EL (cell line): ENCODE measurements at places on chromosomes 12 and 14.

- DNase-seq = peak; percentile 73
Measured at GRCh38 chr12:10031321-10031720, 839 bp downstream of the CLEC9A start.

GRCh38 chr12:15214851-15215601 lies 6.2 kb downstream of the RERG start:
- no peak for DNase-seq

- no peak for DNase-seq
Measured at GRCh38 chr12:23911574-23911973, 37.9 kb downstream of the SOX5 start.

DNA sequence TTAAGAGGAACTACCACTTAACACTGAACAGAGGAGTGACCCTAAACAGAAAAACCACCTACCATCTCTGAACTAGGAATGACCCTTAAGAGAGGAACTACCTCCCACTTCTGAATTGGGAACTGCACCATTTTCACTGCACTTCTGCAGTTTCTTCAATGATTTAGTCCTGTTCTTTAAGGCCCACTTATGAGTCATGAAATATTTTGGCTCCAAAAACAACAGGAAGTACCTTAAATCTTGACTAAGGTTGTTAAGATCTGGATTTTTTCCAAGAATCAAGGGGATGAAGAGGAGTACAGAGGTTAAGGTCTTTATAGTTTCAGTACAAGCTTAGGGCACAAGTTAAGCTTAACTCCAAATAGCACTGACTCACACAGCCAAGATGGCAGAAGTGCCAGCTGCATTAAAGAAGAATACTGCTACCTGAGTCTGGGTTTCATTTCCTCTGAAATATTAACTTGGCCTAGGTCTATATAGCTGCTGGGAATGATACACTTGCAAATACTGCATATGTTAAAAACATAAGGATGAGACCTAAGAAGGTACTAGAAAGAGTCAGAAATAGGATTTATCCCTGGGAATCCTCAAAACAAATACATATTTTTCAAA lies 4.2 kb downstream of the NPC2 start:
- DNase-seq = peak; percentile 77

DNA sequence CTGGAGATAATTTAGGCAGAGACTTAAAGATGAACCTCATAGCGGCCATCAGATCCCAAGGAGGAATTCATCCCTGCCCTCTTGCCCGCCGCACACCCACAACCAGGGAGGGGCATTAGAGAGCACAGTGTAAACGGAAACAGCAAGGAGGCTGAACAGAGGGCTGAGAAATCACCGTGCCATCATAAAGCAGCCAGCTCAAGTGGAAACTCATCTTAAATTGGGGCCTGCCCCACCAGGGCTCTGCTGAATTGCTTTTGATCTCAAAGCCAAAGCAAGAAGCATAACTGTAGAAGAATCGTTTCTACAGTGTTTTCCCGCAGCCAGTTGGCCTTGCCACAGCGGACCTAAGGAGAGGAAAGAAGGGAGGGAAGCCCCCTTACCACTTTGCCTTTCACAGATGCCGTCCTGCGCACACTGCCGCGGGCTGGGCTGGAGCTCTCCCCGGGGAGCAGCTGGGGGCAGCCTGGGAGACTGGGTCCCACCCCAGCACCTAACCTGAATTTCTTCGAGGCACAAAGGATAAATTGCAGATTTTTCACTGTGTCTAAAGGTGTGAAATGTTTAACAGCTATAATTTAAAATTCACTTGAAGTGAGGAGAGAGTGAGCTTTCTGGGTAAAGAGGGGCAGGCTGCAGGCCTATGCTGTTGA lies 51.8 kb upstream of the MMP17 start:
- DNase-seq = no peak

GRCh38 chr12:67811437-67812361 lies 163.2 kb downstream of the DYRK2 start:
- peak; percentile 79 for DNase-seq

GRCh38 chr14:62691647-62692489 lies 353.4 kb downstream of the KCNH5 start:
- peak; percentile 83 for DNase-seq

- no peak for DNase-seq
Measured at GRCh38 chr12:9969673-9970072, 1.5 kb upstream of the CLEC12A start.

DNA sequence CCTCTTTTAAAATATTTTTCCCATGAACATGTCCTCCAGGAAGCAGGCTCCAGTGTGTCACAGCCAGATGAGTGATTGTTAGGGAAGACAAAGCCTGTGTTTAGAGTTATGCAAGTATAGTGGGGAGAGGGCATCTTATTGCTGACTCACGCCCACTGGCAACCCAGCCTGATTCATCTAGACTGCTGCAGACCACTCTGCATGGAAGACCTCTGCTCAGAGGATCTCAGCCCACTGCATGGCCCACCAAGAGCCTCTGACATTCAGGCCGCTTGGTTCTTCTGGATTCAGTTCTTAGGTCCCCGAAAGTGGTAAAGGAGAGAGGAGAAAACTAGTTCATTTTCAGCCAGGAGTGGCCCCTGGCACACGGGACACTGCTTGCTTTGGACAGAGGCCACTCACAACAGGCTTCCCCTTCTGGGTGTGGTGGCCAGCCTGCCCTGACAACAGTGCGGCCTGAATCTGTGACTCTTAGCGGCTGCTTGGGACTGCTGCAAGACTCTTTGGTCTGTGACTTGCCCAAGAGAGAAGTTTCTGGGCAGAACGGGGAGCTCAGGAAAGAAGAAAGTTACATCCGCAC lies 266.3 kb downstream of the ZFP36L1 start:
- DNase-seq = no peak

DNA sequence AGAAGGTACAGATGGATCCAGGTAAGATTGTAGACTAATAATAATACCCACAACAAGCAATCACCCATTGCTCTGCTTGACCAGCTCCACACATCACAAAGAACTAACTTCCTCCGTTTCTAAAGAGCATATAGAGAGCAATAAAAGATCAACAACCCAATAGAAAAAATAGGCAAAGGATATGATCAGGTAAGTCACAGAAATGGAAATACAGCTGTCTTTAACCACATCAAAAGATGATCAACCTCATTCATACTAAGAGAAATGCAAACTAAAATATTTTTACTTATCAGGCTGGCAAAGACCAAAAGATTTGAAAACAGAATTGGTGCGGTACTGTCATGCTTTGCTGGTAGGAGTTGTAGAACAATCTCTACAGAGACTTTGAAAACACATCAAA lies 8.9 kb downstream of the C2CD5 start:
- no peak for DNase-seq

GRCh38 chr12:52171950-52172512 lies 19.8 kb downstream of the KRT80 start:
- DNase-seq = peak; percentile 38

DNA sequence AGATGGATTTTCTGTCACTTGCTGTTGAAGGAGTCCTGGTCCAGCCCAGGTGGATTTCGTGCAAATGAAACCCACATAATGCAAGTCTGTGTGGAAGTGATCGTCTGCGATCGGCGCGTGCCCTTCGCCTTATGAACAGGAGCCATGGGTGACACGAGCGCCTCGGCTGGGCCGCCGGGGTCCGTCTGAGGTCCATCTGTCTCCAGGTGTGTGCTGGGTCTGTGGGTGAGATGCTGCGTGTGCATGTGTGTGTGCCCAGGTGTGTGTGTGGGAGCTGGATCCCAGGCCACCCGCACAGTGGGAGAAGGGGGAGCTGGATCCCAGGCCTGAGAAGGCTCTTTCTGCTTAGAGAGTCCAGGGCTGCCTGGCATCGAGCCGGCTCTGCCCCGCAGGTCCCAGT lies 53.8 kb downstream of the GALNT9 start:
- no peak for DNase-seq

GRCh38 chr14:75566321-75566720 lies 12.1 kb upstream of the FLVCR2 start:
- no peak for DNase-seq

DNA sequence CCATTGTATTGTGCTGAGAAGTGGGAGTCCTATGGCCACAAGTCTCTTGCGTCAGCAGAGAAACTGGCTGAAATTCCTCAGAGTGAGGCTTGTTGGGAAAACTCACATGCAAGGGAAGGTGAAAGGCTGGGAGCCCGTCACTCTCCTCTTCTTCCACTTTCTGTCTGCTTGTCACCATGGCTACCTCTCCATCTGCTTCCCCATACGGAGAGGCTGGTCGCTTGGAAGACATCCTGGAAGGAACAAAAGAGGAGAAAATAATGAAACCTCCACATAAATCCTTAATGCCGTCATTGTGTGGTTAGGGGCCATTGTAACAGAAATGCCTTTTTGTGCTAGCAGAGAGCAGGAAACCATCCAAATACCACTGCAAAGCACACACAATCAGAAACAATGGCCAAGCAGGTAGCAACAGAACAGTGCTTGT lies 53.7 kb downstream of the SOX5 start:
- no peak for DNase-seq
